ENCODE measurements at places on chromosomes 6 and 20.
A peak's percentile ranks its signal among the peaks of the same experiment; 100 is the strongest.

GRCh38 chr6:158439255-158439654, 120.6 kb upstream of the TMEM181 start:
- DNase-seq, result no peak

- DNase-seq, result no peak
Measured at GRCh38 chr6:54892831-54893230, 46.3 kb downstream of the FAM83B start.

DNA sequence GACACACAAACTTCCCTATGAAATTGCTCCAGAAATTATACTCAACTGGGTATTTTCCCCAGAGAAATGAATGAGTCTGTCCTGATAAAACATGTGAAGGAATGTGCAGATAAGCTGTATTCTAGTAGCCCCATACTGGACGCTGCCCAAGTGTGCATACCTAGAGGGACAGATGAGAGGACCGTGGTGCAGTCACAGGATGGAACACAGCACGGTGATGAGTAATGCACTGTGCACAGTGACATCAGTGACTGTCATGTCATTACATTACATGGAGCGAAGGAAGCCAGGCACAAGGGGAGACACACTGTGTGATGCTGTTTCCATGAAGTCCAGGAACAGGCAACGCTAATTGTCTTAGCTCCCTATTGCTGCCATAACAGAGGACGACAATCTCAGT, 155.5 kb downstream of the CDH4 start:
- no peak for DNase-seq

DNA sequence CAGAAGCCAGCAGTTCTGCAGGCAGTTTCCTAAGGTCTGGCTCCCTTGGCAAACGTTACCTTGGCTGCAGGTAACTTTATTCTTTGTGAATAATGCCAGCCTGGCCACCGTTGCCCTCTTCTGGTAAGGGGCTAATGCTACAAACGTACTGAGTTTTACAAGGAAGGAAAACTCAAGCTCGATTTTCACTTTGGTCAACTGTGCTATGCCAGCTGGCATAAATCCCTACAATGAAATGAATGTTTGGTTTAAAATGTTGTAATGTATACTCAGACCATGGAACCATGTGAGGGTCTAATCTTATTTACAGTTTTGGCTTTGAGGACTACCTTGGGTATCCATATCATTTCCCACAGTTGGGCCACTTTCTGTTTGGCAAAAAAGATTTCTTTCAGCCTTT, 101.4 kb downstream of the SLX4IP start:
- no peak for DNase-seq

- no peak for DNase-seq
Measured at GRCh38 chr6:92292067-92292466, 1127.3 kb downstream of the EPHA7 start.

- DNase-seq, result peak; percentile 5
Measured at GRCh38 chr6:5389086-5389745, 127.9 kb downstream of the FARS2 start.

GRCh38 chr20:61480158-61480825, 228.2 kb downstream of the CDH4 start:
- no peak for DNase-seq

Data from midbrain (tissue), 1 donor.